ENCODE measurements at places on chromosomes 12 and 14.

- DNase-seq = no peak
Measured at GRCh38 chr12:121574025-121574424, 6.8 kb downstream of the KDM2B start.

DNA sequence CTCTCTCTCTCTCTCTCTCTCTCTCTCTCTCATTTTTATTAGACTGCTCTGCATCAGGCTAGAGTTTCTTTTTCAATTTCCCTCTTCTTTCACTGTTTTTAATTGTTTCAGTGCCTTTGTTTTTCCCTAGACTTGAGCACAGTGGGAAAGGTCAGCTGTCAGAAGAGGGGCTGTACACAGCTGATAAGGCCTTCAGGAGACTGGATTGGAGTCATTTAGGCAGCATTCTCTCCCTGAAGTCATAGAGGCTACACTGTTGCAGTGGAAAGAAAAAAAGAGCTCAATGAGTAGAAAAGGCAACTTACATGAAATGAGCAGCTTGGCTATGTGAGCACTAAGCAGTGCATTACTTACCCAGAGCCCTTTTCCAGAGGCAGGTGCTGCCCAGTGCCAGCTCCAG is 456.9 kb downstream of the NRXN3 start:
- no peak for DNase-seq

DNA sequence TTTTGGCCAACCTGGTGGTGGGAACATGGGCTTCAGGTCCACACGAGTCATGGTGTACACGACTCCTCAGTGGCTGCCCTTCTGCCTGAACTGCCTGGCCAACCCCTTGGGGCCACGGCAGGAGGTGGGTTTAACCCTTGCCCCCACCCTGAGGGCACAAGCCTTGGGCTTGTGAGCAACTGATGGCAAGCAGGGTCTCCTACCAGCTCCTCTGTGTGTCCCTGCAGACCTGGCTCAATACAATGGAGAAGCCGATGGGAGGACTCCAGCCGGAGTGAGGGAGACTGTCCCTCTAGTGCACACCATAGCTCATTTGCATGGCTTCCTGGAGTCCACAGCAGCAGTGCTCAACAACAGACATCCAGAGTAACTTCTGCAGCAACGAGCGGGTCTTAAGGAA is 28.0 kb downstream of the JAG2 start:
- DNase-seq = no peak

DNA sequence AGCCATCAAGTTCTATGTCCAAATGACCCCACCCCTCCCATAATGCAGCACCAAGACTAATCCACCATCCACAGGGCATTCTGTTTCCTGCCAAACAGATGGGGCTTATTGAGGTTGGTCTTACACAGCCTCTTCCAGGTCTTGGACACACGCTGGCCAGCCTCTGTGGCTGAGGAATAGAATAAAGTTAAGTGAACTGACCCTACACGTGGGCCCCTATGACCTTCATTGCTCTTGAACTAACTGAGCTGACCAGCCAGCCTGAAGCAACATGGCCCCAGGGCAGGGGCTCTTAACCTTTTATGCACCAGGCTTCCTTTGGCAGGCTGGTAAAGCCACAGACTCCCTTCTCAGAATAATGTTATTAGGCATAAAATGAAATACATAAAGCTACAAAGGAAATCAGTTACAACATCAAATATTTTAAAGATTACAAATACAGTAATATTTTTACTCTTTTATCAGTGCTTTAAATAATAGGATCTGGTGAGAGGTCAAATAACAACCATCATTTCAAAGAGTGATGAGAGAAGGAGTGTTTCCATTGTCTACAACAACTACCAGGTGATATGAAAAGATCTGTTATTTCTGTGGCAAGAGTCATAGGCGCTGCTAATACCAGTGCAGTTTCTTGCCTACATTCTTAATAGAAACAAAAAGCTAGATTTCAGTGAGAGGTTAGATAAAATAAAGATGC is 192.9 kb upstream of the NUDT4 start:
- no peak for DNase-seq

DNA sequence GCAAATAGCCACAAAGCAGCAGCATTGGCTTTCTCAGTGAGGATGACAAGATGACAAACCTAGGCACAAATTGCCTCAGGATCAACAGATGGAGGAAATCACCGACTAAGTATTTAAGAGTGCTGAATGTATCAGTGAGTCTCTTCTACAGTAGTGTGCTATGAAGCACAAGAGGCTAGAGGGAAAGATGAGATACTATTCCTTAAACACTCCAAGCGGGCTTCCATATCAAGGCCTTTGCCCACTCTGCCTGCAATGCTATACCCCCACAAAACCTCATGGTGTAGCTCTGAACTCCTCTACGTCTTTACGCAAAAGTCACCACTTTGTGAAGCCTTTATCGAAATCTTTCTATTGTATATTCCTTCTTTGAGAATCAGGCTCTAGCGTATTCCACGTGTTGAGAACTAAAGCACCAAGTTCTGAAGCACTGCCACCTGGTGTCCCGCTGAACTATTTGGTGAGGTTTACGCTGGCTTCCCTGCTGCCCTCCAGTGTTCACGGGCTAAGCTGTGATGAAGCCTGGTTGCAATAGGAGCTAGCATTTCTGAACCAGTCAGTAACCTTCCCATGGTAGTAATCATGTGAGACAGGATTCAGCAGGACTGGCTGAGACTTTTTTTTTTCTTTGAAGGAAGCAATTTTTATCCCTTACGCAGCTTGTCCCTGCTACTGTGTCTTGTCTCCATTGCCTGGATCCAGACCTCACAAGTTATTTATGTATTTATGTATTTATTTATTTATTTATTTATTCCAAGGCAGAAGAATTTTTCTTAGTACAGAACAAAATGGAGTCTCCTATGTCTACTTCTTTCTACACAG is 426.5 kb upstream of the OR4E1 start:
- peak; percentile 92 for DNase-seq

DNA sequence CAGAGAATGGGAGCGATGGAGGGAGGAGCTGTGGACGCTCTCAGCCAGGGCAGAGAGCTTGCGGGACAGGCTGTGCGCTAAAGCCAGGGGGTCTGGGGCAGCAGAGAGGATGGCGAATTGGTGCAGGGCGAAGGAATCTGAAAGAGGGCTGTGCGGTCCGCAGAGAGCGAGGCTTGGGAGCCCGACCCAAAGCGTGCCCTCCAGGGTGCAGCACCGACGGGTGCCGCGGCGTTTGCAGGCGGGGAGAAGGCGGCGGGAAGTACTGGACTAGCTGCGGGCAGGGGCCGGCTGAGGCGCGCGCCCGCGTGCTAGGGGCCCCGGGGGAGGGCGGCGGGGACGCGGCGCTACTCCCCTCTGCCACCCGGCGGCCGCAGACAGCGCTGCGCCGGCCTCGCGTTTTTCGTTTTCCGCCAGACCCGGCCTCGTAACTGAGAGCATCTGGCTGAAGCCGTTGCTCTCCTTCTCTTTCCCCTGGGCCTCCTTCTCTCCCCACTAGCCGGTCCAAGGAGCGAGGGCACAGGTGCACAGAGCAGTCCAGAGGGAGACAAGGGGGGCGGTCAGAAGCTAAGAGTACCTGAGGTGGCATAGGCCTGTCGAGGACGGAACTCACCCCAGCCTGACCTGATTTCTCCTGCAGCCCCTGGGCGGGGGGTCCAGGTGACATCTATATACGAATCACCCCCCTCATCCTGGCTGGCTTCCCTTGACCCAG is 24.9 kb downstream of the SLC6A12 start:
- peak; percentile 87 for DNase-seq

- DNase-seq = no peak
Measured at GRCh38 chr12:119157978-119158377, 20.8 kb upstream of the HSPB8 start.

GRCh38 chr12:95738024-95738611 is 52.4 kb downstream of the NTN4 start:
- no peak for DNase-seq

DNA sequence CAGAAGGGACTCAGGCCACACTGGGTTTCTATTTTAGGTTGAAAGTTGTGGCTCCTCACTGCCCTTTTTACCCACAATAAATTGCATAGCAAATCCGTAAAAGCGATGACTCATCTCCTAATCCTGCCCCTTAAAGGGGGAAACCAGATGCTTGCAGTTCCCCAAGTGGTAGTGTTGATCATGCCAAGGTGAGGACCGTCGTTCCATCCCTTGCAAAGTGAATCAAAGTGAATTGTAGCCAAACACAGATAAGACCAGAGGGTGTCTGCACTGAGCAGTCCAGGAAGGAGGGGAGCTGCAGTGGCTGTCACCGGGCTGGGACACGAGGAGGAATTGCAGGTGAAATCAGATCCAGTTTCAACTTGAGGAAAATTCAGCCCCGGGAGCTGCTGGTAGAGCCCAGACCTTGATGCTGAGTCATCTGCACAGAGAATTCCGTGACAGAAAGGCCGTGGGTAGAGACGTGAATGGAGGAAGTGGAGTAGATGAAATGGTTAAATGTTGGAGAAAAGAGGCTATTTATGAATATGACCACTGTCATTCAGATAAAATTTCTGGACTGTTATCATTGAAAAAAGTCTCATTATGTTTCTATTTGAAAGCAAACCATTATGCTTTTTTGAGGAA is 44.2 kb upstream of the MMP17 start:
- peak; percentile 53 for DNase-seq

DNA sequence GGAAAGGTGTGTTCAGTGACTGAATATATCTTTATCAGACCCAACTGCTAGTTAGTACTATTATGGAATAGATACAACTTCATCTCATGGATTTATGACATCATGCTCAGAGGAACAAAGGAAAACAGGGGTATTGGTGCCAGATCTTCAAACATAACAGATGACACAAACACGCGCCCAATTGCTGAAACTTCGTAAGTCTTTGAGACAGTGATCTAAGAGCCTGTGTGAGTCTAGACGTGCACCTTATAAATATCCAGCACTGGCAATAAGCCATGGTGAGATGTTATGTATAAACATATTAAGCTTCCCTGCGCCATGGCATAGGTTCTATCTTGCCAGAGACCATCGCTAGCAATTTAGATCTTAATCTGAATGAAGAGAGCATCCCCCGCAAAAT is 42.2 kb upstream of the NR2C1 start:
- DNase-seq = no peak

GRCh38 chr14:84253326-84253725 is 1276.6 kb upstream of the FLRT2 start:
- DNase-seq = no peak

DNA sequence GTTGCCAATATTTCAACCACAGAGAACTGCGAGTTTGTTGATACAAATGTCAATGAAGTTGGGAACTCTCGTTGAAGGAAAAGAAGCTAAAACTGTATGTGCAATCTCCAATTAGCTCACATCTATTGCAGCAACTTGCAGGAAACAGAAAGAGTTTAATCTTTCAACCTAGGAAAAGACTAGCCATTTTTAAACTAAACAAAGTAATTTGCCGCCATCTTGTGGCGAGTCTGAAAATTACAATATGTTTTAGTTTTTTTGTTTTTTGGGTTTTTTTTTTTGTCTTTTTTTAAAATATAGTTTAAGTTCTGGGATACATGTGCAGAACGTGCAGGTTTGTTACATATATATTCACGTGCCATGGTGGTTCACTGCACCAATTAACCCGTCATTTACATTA is 131.2 kb upstream of the FOXG1 start:
- peak; percentile 47 for DNase-seq

- DNase-seq = no peak
Measured at GRCh38 chr14:77187649-77188012, 6.0 kb downstream of the TMEM63C start.

- peak; percentile 90 for DNase-seq
Measured at GRCh38 chr14:50038398-50039119, 77.8 kb downstream of the VCPKMT start.

DNA sequence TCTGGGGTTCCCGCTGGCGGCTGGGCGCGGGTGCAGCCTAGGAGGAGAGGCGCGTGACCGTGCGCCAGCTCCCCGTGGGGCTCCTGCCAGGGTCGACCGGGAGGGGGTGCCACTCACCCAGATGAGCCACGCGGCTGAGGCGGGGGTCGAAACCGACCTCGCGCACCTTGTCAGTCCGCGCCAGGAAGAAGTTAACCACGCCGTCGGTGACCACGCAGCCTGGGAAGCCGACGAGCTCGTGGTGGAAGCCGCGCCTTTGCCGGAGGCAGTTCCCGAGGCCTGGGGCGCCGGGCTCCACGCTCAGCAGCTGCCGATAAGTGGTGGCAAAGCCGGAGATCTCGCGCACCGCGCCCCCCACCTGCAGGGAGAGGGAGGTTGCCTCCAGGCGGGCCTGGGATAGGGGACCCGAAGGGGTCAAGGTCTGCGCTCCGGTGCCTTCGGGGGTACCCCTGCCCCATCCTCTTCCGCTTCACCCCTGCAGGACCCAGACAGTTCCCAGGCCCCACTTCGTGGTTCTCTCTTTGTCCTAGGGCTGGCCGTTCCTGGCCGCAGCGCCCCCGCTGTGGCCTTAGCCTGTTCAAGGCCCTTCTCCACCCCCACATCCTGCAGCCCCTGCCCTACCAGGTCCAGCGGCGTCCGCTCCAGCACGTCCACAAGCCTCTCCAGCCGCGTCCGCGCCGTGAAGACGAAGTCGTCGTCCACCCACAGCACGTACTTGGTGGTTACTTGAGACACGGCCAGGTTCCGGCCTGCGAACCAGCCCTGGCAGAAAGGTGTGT is 5.3 kb downstream of the B4GALNT1 start:
- DNase-seq = no peak

- no peak for DNase-seq
Measured at GRCh38 chr14:59303216-59303615, 114.7 kb downstream of the DAAM1 start.

GRCh38 chr12:19273482-19274330 is 144.2 kb downstream of the PLEKHA5 start:
- peak; percentile 94 for DNase-seq

DNA sequence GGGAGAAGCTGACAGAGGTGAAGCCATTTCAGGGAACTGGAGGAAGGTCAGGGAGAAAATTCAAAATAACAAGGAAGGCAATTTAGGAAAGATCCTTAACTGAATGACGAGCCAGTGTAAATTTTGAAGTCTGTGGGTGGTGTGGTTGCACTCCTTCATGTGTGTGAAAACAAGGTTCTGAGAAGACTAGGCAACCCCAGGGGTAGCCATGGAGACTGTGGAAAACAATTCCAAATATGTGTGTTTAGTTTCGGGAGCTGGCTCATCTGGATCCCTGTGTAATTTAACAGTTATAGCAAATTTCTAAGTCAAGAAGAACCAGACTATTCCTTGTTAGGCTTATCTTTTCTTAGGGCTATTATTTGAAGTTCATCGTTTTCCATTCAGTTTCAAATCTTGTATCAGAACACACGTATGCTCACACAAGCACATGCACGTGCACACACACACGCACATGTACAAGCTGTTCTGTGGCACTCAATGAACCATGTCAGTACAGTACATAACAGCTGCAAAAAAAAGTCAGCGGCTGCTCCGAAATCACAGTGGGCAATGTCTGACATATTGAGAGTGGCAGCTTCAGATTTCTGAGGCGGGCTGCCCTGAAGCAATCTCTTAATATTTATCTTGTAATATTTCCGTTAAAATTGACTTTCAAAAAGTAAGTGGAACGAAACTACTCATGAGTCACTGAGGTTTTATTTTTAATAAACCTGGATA is 411.2 kb downstream of the AEBP2 start:
- DNase-seq = no peak

- DNase-seq = no peak
Measured at GRCh38 chr14:21275261-21275858, 4.5 kb upstream of the RPGRIP1 start.

- peak; percentile 30 for DNase-seq
Measured at GRCh38 chr12:102021540-102022246, 40.1 kb downstream of the WASHC3 start.

- DNase-seq = no peak
Measured at GRCh38 chr12:57098546-57098945, 9.6 kb downstream of the NAB2 start.
